NCI-H2081 (cell line): ENCODE measurements at places on chromosomes 6 and 20.

DNA sequence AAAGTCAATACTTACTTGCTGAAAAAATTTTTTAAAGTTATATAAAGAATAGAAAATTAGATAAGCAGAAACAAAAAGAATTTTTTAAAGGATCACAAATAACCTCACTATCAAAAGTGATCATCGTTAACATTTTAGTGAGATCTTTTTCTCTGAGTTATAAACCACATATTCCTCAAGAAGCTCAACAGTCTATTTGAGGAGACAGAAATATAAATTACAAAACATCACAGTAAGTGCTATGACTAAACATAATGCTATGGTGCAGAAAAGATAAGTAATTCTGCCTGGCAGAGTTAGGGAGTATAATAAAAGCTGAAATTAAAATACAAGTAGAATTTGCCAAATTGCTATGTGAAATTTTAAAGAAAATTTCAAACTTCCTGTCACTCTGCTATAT lies 226.7 kb downstream of the LMBRD1 start:
- DNase-seq: no peak

- DNase-seq: no peak
These were observed 22.5 kb downstream of the SLC17A4 start for GRCh38 chr6:25777031-25777430.

GRCh38 chr20:48040051-48040450 lies 254.8 kb upstream of the SULF2 start:
- no peak for DNase-seq

DNA sequence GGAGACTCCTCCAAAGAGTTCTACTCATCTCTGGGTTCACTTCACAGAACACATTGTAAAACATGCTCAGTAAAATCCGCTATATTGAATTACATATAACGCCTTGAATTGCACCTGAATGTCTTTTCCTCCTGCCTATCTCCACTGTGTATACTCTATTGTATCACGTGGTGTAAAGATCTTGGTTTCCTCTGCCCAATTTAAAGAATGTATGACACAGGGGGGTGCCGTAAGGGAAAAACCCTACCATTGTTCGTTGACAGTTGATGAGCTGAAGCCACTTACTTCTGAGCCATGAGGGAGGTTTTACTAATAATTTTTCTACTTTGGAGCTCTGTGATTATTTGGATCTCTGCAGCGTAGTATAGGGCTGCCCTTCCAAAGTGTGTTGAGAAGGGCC lies 6.0 kb downstream of the ASF1A start:
- DNase-seq: no peak

DNA sequence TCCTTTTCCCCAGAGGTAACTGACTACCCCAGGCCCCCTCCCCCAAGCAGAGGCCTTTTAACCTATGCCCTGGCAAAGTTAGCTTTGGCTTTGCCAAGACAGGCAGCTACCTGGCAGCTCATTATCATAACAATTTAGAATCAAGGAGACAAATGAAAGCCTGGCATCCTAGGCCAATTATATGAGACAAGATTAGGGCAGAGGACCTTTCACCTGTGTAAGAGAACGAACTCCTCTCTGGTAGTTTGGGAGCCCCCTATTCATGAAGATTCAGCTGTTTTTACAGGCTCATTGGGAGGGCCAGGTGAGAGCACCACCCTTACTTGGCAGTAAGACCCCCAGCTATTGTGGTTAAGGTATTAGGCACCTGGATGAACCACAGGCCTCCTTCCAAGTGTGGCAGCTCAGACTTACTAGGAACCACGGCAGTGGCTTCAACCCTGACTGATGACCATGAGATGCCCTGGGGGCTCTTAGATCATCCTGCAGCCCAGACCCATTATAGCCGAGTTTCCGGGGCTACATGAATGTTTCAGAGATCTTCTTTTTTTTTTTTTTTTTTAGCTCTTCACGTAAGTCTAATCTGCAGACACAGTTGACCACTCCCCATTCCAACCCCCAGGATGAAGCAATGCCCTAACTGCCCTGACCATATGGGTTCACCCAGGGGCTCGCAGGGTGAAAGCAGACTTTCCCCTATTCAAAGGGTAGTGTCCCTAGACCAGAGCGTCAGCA lies 56.2 kb downstream of the RAB44 start:
- no peak for DNase-seq

GRCh38 chr6:40355066-40355465 lies 232.1 kb downstream of the LRFN2 start:
- no peak for DNase-seq

DNA sequence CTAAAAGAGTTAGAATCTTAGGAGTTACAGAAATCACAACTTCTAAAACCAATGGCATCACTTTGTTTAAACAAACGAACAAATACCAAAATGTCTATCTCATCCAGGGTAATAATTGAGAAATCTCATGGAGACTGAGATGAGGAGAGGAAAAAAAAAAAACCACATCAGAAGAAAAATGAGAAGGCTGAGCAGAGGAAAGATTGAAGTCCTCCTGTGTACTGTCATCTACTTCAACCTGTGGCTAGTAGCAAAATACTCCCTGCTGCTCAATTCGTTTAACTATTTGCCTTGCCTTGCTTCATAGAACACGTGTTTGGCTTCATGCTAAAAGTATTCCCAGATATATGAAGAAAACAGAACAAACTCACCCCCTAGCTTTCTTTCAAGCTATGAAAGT lies 143.7 kb downstream of the PDE10A start:
- no peak for DNase-seq

DNA sequence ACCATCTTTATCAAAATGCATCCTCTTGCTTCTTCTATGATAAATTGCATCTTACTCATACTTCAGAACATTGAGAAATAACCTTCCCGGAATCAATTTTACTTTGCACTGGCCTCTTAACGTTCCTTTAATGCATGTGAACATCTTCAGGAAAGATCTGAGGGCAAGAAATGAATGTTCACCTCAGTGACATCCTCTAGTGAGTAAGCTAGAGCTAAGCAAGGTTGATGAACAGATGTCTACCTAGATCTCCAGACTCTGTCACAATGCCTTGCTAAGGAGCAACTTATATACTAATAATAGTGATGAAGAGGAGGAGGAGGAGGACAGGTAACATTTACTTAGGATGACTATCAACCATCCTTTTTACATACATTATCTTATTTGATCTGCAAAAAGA lies 16.8 kb upstream of the HINT3 start:
- DNase-seq: no peak

- no peak for DNase-seq
These were observed 58.2 kb upstream of the SYNDIG1 start for GRCh38 chr20:24411003-24411833.

DNA sequence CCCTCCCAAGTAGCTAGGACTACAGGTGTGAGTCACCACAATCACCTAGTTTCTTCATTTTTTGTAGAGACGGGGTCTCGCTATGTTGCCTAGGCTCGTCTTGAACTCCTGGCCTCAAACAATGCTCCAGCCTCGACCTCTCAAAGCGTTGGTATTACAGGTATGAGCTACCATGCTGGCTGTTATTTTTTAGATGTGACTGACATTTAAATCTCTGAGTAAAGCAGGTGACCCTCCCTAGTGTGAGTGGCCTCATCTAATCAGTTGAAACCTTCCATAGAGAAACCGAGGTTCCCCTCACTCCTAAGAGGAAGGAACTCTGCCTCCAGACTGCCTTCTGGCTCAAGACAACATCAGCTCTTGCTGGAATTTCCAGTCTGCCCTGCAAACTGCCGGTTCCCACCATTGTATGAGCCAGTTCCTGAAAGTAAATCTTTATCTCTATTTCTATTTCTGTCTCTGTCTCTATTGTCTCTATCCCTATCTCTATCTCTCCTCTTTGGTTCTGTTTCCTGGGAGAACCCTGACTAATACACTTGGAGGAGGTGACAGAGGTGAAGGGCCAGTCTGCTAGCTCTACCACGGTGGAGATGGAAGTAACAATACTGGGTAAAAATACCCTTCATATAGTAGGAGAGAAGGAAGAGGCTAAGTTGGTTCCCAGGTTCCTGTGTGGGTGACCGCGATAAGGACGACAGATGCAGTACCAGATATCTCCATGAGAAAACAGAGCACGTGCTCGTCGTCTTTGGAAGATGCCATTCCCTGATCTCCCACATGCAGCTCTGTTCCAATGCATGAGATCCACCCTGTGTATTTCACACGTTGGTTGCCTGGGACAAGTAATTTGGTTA lies 81.0 kb downstream of the MYB start:
- DNase-seq: no peak

- no peak for DNase-seq
These were observed 1299.1 kb upstream of the ADGRB3 start for GRCh38 chr6:67336014-67336413.

GRCh38 chr6:89098461-89098860 lies 17.9 kb downstream of the PNRC1 start:
- no peak for DNase-seq

GRCh38 chr20:10910535-10911178 lies 236.9 kb upstream of the JAG1 start:
- DNase-seq: no peak

- DNase-seq: no peak
These were observed 62.2 kb downstream of the INSM1 start for GRCh38 chr20:20430066-20430465.

- DNase-seq: no peak
These were observed 157.3 kb downstream of the RPS12 start for GRCh38 chr6:132971676-132972075.

DNA sequence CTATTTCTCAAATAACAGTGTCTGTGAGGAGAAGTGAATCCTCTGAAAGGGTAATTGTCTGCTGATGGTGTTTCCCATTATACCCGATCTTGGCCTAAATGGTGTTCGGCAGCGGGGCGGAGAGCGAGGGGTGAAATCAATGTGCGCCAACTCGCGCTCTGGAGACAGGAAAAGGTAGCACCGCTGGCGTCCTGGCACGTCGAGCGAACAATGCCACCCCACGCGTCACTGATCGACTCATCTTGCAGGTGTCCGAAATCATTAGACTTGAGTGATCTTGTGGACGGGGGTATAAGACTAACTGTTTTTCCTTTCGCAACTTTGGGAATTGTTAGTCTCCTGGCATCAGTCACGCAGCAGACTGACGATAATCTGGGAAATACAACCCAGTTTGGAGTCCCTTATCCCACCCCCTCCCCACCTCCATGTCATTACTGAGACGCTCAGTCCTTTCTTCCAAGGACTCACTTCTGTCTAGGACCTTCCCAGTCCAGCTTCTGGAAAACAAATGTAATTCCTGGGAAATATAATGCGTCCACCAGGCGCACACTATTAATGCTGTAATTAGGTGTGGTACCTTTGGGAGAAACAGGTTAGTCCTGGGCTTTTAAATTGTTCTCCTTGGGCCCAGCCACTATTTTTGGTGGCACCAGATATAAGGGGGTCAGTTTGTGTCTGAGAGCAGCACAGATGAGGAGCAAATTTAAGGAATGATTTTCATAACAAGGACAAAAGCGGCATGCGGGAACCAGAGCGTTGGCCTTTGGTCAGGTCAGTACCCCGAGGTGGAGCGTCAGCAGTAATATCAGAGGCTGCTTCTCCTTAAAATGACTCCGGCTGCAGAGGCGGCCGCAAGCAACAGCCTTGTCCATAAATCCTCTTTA lies 2.3 kb downstream of the LINC00237 start:
- no peak for DNase-seq

DNA sequence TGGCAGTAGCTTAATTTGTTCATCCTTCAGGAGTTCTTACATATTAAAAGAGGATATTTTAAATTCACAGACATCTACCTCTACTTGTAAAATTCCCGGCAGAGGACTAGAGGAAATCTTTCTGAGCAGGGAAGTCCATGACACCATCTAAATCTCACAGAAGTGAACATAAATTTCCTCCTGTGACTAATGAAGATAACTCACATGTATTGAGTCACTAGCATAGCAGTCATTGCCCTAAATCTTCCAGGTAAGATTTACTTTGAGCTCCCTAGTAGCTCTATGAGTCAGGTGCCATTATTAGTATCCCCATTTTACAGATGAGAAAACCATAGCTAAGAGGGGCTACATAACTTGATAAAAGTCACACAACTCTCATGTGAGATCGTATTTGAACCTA lies 1058.6 kb upstream of the FLRT3 start:
- no peak for DNase-seq

DNA sequence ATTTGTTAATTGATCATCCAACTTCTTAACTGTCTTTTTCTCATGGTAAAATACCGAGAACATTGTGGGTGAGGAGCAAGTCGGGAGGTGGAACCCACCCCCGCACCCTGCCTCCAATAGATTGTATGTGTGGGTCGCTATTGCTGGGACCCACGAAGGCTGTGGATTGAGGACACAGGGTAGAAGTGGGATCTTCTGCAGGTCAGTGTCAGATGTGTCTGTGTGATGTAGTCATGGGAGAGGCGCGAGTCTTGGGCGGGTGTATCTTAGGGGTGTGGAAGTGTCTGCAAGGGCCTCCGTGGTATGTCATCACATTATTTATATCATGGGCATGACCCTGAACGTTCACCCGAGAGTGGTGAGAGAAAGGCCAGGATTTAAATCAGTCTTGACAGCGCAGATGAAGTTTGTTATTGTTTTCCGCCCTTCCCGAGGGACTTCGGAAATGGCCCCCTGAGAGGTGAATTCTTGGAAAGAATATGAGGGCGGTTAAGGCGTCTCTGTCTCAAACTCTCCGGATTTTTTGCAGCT lies 472 bp upstream of the PAQR8 start:
- DNase-seq: no peak

GRCh38 chr6:162147805-162148204 lies 579.8 kb downstream of the PRKN start:
- DNase-seq: no peak

- no peak for DNase-seq
These were observed 51.2 kb downstream of the CDH4 start for GRCh38 chr20:61303217-61303616.

DNA sequence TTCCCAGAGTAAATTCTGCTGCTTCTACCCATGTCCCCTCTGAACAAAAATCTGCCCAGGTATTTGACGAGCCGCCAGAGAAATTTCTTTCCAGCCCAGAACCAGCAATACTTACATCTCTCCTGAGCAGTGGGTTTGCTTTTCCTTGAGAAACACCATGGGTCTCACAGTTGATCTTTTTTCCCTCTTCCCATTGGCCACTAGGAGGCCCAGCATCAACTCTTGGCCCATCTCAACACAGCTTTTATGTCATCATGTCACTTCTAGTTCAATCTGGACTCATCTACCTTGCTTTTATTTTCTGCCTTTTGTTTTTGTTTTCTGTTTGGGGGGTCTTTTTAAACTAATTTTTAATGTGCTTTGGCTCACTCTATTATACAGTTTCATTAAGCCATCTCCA lies 18.8 kb downstream of the MAFB start:
- DNase-seq: no peak

GRCh38 chr6:26275663-26276062 lies 89.3 kb upstream of the BTN3A2 start:
- no peak for DNase-seq

- no peak for DNase-seq
These were observed 152.0 kb upstream of the ECI2 start for GRCh38 chr6:4287372-4287771.

- DNase-seq: no peak
These were observed 10.3 kb downstream of the RSPO4 start for GRCh38 chr20:991850-992249.

- no peak for DNase-seq
These were observed 277.2 kb upstream of the NT5E start for GRCh38 chr6:85172705-85173104.

- DNase-seq: peak; percentile 8
These were observed 7.8 kb upstream of the ACSS1 start for GRCh38 chr20:25065625-25066338.

- DNase-seq: peak; percentile 67
These were observed at the start of gene PHF1 for GRCh38 chr6:33410711-33411631. TSS of gene PHF1 (plus strand) at chr6:33411014. CDS start at chr6:33412264, 1,250 bp downstream.

GRCh38 chr6:100267721-100268123 lies 197.0 kb downstream of the SIM1 start:
- no peak for DNase-seq

- DNase-seq: no peak
These were observed 43.2 kb upstream of the PNRC1 start for GRCh38 chr6:89037141-89037900.
